ENCODE measurements at places on chromosomes 12 and 14.

DNA sequence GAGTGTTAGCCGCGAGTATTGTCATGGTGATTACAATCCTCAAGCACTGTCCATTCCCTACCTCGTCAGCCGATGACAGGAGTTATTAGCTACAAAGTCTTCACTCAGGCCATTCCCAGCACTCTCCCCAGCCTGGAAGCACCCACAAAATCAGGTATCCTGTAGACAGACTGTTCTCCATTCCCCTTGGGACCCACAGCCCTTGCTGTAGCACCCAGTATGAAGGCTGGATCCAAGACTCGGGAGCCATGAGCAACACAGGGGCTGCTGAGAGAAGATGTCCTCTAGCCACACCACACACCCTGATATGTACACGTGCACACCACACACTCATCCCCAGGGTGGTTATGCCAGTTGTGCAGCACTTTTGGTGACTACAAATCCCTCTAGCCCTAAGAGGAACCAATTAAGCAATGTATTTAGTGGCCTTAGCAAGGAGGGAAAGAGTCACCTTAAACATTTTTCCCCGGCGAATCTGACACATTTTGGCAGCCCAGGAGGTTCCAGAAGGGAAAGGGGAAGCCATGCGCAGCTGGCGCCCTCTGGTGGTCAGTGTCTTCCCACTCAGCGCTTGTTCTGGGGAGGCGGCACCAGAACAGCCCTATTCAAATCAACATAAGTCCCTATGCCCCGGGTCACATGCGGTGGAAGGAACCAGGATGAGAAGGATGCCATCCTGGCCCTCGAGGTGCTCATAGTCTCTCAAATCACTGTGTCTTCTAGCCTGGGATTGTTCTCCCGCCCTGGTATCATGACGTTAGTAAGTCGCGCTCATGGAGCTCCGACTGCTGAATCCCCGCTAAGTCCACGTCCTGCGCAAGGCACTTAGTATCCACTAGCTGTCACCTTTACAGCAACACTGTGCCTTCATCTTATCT is 96.9 kb downstream of the GCH1 start:
- DNase-seq = peak; percentile 86

GRCh38 chr14:52729585-52729924 is 411 bp upstream of the STYX start:
- no peak for DNase-seq

DNA sequence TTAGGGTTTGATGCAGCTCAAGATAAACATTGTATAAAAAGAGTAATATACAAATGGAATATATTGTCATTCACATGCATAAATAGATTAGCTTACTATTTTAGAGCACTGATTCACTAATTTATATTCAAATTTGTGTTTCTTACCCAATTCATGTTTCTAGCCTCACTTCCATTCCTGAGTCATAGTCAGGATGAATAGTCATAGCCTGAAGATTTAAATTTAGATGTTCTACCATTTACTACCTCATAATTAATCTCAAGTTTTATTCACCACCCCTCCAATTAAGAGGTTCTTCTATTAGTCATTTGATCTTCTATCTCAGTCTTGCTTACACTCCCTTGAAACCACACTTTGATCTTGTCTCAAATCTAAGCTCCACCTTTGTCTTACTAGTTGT is 38.7 kb downstream of the ANO4 start:
- DNase-seq = no peak

GRCh38 chr12:47349137-47350061 is 269.6 kb upstream of the AMIGO2 start:
- no peak for DNase-seq

DNA sequence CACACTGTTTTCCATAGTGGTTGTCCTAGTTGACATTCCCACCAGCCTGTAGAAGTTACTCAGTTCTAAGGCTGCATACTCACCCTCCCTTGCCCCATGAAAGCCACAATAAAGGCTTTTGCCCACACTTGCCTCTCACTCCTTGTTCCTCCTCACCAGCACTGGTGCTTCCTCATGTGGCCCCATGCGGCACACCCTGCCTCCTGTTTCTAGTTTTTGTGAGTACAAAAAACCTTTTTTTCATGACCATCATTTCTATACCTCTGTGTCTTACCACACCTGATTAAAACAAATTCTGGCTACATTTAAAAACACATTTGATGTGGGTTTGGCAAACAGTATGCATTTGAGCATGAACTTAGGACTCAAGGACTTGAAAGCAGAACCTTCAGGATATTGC is 40.7 kb upstream of the RIN3 start:
- no peak for DNase-seq

- DNase-seq = no peak
These were observed 62.7 kb downstream of the TTLL5 start for GRCh38 chr14:75723716-75724115.

DNA sequence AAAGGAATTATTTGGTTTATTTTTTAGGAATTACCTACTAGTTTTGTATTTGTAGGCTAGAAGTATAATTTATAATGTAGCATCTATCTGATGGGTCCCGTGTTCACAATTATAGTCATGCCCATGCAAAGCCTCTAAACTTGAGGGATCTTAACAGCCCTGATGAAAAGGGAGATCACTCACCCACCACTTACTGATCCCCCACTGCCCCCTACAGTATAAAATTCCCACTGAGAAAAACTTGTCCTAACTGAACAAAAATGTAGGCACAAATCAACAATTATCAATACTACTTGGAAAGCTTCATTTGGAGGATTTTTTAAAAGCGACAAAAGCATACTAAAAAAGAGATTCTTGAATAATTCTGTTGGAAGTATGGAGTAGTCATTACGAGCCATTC is 21.0 kb downstream of the WIF1 start:
- no peak for DNase-seq

GRCh38 chr14:57865403-57866198 is at the start of gene SLC35F4:
SLC35F4 (minus strand) TSS chr14:57866092.
- DNase-seq = peak; percentile 8

DNA sequence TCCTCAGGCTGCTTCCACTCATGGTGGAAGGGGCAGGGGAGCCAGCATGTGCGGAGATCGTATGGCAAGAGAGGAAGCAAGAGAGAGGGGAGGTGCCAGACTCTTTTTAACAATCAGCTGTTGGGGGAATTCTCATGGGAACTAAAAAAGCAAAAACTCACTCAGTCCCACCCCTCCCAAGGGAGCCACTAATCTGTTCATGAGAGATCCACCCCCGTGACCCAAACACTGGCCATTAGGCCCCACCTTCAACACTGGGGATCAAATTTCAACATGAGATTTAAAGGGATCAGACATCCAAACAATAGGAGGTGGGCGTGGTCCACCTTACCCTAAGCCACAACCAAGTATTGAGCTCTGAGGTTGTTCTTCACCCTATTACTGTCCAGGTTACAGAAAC is 375.1 kb downstream of the GRIN2B start:
- DNase-seq = no peak

- no peak for DNase-seq
These were observed 1.5 kb upstream of the HSP90B1 start for GRCh38 chr12:103928682-103929045.

GRCh38 chr14:58082011-58082410 is 70.0 kb downstream of the ARMH4 start:
- DNase-seq = no peak

- no peak for DNase-seq
These were observed 176.2 kb upstream of the PDZRN4 start for GRCh38 chr12:41011939-41012338.

DNA sequence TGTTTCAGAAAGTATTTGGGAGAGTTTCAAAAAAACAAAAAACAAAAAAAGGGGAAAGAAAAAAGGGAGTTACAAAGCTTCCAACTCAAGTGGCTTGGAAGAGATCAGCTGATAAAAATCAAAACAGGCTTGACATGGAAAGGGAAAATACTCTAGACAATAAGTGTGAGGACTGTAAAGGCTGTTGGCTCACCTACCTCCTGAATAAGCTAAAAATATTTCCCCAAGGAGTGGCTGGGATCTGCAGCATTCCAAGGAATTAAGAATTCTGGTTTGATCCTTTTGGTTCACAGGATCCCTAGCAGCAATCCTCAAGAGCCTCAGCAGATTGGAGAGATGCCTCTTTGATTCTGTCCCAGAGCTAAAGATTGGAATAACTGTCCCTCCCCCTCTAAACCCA is 11.2 kb upstream of the AJUBA start:
- DNase-seq = no peak

GRCh38 chr14:92321701-92322100 is 1.3 kb upstream of the SLC24A4 start:
- DNase-seq = no peak

DNA sequence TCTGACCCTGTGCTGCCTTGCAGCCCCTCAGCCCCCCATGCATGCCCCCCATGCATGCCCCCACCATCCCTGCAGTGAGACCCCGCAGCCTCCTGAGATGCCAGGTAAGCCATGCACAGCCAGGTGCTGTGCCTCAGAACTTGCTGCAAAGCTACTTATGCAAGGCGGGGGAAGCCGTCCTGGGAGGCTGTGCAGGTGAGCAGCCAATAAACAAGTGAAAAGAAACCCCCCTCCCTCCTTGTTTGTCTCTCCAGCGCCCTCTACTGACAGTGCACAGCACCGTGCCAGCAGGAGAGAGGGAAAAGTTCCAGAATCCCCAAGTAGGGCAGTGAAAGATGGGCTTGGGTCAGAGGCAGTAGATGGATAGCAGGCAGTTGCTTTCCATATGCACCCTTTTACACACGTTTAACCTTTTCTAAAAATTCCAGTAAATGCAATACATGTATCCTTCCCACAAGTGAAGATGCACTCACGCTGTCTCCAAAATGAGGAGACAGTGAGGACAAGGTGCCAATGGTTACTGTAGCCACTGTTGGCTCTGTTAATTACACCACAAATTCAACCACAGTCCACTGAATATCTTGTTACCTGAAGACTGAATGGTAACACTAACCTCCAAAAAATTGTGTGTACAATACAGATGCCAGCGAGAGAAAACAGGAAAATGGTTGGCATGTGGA is 18.0 kb downstream of the TNFAIP2 start:
- DNase-seq = no peak

- DNase-seq = no peak
These were observed 4.2 kb downstream of the CDK2AP1 start for GRCh38 chr12:123267335-123267920.

DNA sequence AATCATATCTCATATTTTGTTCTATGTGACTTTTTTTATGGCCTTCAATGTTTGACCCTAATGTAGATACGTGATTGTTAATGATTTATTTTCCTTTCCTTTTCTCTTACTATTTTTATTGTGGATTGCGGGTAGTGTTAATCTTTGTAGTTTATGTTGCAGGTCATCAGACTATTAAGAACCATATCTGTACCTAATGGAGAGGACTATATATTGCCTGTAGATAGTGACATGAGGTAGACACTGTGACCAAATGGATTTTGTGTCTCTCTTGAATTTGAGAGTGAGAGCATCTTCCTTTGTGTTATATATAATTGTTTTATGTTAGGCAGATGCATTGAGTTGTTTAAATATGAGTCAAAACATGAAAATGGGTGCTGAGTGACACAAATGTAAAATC is 543.4 kb upstream of the MGAT4C start:
- no peak for DNase-seq

GRCh38 chr12:19908830-19909229 is 459.5 kb upstream of the PDE3A start:
- no peak for DNase-seq

- DNase-seq = no peak
These were observed 1.8 kb downstream of the VSX2 start for GRCh38 chr14:74240794-74241651.

DNA sequence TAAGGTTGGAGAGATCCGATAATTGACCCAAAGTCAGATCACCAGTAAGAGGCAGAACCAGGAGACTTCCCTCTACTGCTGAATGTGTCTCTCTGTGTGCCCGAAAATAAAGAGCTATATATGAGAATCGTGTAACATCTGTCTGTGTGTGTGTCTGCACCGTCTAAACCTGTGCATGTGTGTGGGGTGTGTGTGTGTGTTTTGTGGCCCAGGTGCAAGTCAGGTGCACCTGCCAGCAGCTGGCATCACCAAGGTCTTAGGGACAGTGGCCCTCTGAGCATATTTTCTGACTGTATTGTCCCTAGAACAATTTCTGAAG is 24.7 kb upstream of the KRT78 start:
- no peak for DNase-seq

- no peak for DNase-seq
These were observed 1.4 kb downstream of the RAN start for GRCh38 chr12:130873106-130873795.

DNA sequence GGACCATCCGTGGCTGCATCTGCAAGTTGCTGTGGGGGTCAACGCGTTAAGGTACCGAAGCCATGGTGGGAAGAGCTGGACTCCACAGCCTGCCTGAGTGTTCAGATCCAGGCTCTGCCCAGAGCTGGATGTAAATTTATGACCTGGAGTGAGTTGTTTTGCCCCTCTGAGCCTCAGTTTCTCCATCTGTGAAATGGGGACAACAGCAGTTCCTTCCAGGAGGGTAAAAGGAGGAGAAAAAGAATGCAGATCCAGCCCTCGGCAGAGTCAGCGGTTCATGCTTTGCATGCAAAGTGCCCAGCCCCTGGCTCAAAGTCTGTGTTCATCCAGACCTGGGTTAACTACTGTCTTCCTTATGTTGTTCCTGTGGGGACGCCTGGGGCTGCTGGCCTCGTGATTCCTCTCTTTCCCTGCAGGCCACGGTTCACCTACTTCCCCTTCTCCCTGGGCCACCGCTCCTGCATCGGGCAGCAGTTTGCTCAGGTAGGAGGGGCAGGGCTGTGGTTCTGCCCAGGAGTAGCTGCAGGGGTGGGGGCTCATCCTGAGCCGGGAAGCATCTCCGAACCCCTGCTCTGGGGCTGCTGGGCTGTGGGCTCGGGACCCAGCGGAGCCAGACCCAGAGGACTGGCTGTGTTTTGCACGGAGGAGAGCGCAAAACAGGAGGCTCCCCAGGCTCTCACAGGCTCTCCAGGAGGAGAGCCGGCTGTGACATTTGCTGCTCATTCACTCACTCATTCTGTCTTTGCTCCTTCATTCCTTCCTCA is 41.9 kb downstream of the CYP46A1 start:
- DNase-seq = no peak

GRCh38 chr14:55103971-55104954 is 24.8 kb upstream of the LGALS3 start:
- no peak for DNase-seq

- no peak for DNase-seq
These were observed 581.0 kb upstream of the TMEM132C start for GRCh38 chr12:127685931-127686330.

GRCh38 chr14:67982711-67983608 is 163.4 kb downstream of the RAD51B start:
- DNase-seq = no peak

DNA sequence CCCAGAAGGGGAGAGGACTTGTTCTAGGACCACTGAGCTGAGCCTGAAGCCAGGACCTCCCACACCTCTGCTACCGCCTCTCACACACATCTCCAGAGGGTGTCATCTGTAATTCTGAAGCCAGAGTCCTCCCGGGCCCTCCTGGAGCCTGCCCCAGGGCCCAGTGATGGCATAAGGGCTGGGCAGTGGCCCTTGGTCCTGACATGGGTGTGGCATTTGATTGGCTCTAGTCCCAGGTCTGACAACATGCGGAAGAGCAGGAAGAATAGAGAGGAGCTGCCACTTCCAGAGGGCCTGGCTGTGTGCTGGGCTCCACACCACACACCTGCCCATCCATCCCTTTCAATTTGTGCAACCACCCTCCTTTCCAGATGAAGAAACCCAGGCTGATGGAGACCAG is 144.3 kb upstream of the GSC start:
- DNase-seq = no peak

- DNase-seq = no peak
These were observed 20.4 kb upstream of the LGMN start for GRCh38 chr14:92768795-92769194.

Measured in BE2C (cell line).